ENCODE measurements at places on chromosomes 1 and 21.

DNA sequence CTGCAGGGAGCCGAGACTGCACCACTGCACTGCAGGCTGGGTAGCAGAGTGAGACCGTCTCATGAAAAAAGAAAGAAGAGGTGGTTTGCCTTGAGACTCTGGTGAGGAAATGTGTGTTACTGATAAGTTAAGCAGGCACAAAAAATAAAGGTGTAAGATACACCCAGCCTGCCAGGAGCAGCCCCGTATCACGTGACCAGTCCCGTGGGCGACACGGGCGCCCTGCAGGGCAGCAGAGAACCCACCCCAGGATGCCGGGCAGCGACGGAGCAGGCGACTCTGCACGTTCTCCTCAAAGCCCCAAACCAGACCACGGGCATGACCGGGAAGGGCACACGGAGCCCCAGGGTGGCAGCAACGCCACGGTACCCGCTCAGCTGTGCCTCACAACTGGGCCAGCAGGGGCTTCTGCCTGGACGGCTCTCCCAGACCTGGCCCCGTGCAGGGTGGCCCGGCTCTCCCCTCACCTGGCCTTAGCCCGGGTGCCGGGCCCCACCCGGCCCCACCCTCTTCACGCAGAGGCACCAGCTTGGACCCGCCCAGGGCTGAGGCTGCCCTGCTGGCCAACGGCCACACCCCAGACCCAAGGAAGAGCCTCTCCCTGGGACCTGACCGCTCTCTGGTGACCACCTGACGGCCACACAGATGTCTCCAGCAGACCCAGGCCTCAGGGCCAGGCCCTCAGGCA, 8.1 kb upstream of the TNFRSF4 start:
- DNase-seq, result no peak

GRCh38 chr1:214213136-214213535, 67.8 kb upstream of the SMYD2 start:
- DNase-seq, result no peak

DNA sequence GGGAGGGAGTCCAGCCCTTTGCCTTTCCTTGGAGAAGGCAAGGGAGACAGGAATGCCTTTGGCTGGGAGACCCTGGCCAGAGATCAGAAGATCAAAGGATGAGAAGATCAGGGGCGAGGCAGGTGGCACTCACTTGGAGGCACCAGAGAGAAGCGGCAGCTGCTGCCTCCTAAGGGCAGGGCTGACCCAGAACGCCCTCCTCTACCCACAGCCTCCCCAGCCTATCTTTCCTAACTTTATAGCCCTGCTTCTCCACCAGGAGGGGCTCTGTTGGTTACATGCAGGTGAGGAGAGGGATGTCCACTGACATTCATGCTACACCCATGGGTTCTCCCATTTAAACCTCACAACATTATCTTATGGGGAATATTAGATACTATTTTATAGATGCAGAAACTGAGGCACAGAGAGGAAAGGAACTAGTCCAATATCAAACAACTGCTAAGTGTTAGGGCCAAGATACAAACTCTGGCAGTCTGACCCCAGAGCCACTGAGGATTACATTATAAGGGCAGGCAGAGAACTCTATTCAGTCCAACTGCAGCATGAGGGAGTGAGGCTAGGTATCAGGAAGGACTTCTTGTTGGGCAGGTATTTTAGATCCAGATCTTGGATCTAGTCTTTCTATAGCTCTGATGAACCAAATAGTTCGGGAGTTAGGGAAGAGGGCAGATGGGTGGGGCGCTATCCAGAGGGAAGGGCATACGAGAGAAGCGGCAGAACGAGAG, 19.9 kb downstream of the LGR6 start:
- no peak for DNase-seq

DNA sequence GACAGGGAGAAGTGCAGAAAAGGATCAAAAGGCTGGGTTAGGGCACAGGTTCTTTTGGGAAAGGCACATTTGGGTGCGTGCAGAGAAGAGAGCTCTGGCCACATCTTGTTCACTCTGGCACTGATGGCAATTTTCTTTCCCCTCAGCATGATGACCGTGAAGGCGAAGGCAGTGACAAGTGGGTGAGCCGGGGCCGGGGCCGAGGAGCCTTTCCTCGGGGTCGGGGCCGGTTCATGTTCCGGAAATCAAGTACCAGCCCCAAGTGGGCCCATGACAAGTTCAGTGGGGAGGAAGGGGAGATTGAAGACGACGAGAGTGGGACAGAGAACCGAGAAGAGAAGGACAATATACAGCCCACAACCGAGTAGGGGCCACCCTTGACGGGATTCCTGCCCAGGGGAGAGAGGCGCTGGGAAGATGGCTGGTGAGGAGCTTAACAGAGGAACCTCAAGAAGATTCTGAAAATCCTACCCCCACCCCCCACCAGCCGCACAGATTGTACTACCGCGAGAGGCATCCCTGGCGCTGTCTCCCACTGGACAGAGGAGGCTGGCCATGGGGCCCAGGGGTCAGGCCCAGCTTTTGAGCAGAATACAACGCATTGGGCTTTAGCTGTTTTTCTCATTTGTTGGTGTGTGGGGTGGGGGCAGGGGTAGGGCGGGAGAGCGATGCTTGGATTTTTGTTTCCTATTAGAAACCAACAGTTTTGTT, 2.4 kb upstream of the SH3D21 start:
- DNase-seq, result no peak

GRCh38 chr1:89870998-89871397, 50.2 kb downstream of the LRRC8D start:
- no peak for DNase-seq

GRCh38 chr1:162689745-162690671, 57.7 kb downstream of the DDR2 start:
- DNase-seq, result no peak

GRCh38 chr1:198597690-198598430, 41.0 kb upstream of the PTPRC start:
- DNase-seq, result no peak

DNA sequence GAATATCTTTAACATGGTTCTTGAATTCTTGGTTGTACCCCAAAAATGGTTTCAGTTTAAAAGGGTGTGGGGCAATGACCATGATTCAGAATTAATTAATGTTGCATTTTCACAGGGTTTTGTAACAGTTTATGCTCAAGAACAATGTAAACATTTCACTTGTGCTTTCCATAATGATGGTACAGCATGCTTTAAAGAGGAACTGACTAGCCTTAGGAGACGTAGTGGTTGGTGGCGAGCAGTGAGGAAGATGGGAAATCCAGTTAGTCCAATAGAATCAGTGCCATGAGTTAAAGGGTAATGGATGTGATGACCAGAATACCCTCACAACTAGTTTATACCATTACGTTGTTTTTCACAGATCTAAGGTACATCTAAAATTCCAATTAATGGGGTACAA, 138.0 kb downstream of the HS2ST1 start:
- DNase-seq, result no peak

DNA sequence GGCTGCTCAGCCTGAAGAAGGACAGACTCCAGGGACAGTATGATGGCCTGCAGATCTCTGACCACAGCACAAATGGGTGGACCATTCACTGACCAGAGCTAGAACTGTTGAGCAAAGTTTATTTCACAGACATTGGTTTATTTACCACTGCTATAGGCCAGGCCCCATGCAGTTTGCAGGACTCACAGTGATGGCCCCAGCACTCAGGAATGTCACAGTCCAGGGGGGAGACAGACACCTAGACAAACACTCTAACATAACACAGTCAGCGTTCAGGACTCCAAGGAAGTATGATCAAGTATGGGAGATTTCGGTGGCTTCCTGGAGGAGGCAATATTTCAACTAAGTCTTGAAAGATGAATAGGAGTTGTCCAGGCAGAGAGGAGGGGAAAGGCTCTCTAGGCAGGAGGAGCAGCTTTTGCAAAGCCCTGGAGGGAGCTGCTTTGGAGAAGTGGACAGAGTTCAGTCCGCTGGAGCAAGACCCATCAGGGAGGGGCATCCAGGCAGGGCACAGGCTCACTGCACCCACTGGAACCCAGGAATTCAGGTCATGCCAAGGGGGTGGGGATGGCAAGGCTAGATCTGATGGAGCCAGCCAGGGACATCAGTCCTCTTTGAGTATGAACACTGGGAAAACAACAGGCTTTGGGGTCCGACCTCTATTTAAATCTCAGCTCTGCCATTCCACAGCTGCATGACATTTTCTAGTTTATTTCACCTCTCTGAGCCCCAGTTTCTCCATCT, 454.3 kb downstream of the MATN1 start:
- no peak for DNase-seq

DNA sequence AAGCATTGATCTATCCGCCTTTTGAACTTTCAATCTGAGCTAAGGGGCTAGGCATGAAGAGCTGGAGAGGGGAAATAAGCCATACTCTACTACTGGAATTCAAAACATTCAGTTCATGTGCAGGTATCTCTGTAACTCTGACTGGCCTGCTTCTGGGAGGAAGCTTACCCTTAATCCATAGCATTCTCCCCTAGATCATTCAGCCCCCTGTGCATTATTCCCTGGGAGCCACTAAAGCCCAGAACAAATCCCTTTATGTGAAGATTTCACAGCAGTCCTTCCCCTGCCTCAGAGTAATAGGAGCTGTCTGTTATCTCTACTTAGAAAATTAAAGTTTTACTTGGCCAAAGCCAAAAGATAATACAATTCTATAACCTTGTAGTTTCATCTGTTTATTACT, 300.7 kb downstream of the SEC16B start:
- no peak for DNase-seq

DNA sequence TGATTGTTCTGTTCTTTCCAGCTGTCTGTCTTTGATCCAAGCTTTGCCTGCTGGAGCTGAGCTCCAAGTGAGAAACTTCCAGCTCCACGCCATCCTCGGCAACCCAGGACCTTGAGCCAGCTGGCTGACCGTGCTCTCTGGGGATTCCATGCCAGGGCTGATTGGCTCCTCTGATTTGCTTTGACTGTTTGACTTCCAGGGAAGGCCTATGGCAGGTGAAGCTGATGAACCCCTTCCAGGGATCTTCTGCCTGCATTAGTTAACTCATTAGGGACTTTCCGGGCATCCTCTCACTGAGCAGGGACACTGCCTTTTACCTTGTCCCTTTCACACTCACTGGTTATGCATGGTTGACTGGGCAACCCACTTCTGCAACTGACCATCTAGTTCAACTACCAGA, 406.1 kb downstream of the RPS6KC1 start:
- DNase-seq, result no peak
